T1000 (cell line): ENCODE measurements at places on chromosomes 1 and 21.

DNA sequence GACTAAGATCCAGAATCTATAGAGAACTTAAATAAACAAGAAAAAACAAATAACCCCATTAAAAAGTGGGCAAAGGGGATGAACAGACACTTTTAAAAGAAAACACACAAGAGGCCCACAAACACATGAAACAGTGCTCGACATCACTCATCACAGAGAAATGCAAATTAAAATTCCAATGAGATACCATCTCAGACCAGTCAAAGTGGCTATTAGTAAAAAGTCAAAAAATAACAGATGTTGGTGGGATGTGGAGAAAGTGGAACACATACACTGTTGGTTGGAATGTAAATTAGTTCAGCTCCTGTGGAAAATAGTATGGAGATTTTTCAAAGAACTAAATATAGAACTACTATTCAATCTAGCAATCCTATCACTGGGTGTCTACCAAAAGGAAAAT lies 143.1 kb downstream of the IFI44 start:
- no peak for DNase-seq

DNA sequence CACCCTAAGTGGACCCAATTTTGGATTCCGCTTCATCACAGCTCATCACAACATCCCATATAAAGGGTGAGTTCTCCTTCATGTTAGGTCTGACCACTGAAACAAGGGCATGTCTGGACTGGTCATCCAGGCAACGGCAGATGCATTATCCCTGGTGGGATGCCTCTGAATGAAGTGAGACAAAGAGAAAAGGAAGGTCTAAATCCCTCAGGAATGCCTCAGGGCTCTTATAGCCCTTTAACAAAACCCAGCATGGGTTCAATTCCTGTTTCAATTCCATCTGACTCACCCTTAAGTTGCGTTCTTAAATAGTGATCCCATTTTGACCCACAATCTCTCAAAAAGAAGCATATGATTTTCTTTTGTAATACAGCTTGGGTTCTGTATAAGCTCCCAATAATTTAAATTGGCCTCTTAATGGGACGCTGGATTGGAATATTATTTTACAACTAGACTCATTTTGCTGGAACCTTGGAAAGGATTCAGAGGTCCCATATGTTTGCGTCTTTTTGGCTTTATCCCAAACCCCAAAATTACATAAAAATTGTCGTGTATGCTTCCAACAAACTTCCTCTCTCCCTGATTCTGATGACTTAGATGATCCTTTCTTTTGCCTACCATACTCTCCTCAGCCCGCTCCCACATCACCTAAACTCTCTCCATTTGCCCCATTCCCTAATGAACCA lies 287.4 kb upstream of the ZP4 start:
- no peak for DNase-seq

- DNase-seq = no peak
These were observed 92.1 kb downstream of the ITPKB start for GRCh38 chr1:226646870-226647449.

DNA sequence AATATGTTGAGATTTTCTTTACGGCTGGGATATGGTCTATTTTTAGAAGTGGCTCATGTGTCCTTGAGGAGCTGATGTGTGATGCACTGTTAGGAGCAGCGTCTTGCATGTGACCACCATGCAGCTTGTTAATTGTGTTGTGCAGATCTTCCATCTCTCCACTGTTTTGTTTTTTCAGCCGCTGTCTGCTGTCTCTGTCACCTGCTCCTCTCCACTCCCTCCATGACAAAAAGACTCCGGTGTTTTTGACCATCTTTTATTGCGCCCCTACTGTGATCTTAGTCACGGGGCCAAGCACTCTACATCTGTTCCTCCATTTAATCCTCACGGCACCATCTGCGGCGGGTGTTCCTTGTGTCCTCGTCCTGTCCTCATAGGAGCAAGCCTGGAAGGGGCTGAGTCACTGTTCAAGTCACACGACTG lies 51.8 kb downstream of the ADARB1 start:
- no peak for DNase-seq

DNA sequence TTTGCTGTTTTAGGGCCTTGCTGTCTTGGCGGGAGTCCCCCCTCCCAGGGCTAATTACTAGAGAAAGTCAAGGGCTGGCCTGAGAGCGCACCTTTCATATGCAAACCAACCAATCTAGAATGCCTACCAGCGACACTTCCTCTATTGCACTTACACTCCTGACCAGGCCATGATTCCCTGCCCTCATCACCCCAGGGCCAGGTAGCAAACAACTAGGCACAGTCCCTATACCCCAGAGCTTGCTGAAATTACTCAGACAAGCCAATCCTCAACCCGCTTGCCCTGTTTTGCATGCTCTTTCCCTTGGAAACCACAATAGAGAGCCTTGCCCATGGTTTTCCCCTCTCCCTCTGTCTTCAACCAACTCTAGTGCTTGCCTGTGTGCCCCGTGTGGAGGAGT lies 70.3 kb downstream of the URB2 start:
- DNase-seq = no peak

DNA sequence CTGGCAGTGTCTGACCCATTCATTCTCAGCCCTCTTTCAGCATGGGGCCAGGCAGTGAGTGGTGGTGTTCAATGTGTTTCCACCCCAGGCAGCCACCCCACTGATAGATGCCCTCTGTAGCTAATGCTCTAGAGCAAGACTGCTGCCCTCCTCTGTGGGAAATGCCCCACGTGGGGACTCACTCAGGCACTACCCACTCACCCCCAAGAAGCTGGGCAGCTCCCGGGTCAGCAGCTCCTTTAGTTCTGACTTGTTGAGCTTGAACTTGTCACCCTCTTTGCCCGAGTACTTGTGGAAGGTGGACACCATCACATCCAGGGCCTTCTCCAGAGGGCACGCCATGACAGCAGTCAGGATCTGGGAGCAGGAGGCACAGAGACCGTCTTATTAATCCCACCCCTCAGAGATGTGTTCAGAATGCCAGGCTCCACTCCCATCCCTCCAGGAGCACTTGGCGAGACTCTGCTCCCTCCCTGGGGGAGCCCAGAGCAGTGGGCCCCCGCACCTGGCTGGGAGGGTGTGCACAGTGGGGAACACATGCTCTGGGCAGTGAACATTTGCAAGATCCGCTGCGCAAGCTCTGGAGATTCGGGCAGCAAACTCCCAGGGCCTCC lies 1.0 kb downstream of the S100A4 start:
- DNase-seq = no peak

DNA sequence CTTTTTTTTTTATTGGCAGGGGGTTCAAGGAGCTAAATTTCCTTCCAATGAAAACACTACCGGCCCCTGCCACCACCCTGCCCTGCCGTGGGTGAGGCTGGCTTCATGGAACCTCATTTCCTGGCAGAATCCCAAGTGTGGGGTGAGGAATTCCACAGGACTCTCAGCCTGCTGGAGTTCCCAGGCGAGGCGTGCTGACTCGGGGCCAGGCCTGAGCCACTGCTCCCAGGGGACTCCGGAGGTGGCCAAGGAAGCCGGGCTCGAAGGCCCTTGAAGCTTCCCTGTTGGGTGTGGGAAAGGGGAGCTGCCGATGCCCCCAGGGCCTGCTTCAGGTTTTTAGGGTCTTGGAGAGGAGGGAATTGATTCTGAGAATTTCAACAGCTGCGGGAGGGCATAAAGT lies 95.3 kb upstream of the ACTRT2 start:
- no peak for DNase-seq
